Renal cortex interstitium (tissue), 15 donors: ENCODE measurements at places on chromosomes 16 and 17.

DNA sequence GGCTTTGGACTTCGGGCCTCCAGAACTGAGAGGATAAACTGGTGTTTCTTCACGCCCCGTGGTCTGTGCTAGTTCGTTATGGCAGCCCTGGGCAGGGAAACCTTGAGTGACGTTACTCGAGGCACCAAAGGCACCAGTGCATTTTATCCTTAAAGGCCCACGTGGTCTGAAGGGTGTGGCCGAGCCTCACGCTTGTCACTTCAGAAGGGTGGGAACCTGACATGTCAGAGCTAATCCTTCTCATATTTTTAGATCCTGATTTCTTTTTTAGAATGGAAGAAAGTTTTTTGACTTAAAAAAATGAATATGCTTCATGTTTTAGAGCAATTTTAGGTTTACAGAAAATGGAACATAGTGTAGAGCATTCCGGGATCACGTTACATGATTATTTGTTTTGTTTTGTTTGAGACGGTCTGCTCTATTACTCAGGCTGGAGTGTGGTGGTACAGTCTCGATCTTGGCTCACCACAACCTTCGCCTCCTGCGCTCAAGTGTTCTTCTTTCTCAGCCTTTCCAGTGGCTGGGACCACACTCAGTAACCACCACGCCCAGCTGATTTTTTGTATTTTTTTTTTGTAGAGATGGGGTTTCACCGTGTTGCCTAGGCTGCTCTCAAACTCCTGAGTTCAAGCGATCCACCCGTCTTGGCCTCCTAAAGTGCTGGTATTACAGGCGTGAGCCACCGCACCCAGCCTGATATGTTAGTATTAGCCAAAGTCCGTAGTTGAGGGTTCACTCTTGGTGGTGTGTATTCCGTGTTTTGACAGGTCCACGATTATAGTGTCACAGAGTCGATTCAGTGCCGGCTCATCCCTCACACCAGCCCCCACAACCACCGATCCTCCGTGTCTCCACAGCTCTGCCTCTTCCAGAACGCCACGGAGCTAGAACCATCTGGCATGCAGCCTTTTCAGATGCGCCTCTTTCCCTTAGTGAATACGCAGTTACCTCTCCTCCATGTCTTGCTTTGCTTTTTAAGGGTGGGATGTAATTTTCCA lies 47.9 kb downstream of the RAB11FIP3 start:
- DNase-seq = no peak

- DNase-seq = no peak
Measured at GRCh38 chr16:19980632-19981265, 92.9 kb downstream of the GPR139 start.

- no peak for DNase-seq
Measured at GRCh38 chr17:21146362-21147015, 19.7 kb downstream of the DHRS7B start.

DNA sequence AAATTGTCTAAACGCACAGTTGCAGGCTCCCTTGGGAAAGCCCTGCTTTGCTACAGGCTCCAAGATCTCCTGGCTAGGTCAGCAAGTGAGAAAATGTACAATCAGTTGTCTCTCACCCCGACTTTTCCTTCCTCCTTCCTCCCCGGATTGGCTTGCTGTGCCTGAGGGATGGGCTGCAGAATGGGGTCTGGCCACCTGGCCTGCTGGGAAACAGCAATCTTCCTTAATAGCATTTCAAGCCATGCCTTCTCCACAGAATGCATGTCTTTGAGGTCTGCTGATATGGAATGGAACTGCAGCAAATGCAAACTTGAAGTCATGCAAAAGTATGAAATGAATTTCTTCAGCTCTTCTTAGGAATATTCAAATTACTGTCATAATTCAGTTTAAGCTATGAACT lies 42.9 kb upstream of the SLFN13 start:
- no peak for DNase-seq

DNA sequence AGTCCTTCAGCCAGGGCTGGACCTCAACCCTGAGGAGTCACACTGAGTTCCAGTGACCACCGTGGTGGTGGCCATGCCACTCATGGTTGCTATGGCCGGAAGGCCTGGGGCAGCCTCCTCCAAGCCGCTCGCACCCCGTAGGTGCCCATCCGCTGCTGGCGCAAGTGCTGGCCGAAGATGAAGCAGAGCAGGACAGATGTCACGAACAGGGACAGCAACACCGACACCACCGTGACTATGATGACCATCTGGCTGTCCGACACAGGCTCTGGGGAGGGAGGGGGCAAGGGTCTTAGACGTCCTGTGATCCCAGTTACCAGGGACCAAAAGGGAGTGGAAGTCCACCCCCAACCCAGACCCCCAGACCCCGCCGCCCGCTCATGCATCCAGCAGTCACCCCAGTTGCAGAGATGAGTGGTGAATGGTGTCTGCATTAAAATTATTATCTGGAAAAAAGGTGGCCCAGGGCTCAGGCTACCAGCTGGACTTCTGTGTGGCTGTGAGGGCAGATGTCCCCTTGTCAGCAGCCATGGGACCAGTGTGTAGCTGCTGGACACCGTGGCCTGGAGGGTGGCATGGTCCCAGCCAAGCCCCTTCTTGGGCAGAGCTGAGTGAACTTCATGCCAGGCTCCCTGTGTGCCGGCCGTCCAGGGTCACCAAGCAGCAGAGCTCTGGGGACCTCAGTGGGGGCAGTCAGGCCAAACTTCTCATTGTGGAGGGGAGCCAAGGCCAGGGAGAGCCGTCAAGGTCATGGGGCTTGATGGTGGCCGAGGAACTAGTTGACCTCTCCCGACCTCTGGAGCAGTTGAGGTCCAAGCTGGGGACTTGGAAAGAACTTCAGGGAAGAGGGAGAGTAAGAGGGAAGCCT lies 4.7 kb downstream of the PRR29 start:
- DNase-seq = no peak

- no peak for DNase-seq
Measured at GRCh38 chr17:42895185-42895555, 5.4 kb upstream of the G6PC1 start.

DNA sequence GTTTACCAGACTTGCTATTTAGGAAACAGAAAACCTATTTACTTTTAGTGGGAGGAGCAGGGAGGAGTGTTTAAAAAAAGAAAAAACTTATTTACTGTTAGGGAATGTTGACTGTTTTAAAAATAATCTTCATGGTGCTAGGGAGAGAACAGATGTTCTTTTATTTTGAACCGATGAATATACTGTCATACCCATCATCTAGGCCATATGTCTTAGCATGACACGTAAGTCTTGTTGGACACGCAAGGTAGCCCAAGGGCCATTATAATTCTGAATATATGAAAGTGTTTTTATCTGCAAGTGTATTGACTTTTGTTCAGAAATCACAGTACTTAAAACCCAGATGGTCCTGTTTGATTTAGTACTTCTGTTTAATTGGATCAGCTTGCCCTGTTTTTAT lies 11.6 kb downstream of the WIPF2 start:
- no peak for DNase-seq
